Stimulated activated CD4-positive, alpha-beta T cell treated with anti-CD3 and anti-CD28 coated beads, Interleukin-2, amount 100 ng/mL, for 48 hours (primary cell): ENCODE measurements at places on chromosomes 1 and 21.

DNA sequence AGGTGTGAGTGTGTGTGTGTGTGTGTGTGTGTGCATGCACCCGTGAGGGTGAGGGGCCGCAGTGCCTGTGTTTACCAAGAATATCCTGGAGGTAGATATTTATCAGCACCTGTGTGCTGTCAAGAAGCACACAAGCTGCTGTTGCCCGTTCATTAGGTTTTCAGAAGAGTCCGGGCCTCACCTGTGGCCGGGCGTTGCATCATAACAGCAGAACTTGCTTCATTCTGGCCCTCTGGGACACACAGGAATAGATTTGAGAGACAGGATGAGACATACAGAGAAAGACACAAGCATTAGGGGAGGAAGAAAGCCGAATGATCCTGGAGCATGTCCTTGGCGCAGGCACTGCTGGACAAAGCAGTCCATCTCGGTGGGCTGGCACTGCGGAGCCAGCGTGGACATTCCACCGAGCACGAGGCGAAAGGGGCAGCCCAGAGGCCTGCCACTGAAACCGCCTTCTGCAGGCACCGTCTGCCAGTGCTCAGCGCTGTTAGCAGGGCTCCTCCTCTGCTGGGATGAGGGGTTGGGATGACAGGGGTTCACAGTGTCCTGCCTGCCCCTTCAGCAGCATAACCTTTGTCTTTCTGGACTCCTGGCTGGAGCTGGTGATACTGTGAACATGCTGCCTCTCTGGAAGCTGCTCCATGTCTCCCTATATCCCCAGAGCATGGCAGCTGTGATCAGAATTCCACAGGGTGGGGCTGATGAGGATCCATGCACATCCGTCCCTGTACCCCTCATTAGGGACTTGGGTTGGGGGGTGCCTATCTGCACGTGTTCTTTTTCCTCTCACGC, 81.1 kb downstream of the PEX14 start:
- no peak for DNase-seq

- DNase-seq: no peak
Measured at GRCh38 chr1:84103197-84103992, 40.7 kb upstream of the PRKACB start.

DNA sequence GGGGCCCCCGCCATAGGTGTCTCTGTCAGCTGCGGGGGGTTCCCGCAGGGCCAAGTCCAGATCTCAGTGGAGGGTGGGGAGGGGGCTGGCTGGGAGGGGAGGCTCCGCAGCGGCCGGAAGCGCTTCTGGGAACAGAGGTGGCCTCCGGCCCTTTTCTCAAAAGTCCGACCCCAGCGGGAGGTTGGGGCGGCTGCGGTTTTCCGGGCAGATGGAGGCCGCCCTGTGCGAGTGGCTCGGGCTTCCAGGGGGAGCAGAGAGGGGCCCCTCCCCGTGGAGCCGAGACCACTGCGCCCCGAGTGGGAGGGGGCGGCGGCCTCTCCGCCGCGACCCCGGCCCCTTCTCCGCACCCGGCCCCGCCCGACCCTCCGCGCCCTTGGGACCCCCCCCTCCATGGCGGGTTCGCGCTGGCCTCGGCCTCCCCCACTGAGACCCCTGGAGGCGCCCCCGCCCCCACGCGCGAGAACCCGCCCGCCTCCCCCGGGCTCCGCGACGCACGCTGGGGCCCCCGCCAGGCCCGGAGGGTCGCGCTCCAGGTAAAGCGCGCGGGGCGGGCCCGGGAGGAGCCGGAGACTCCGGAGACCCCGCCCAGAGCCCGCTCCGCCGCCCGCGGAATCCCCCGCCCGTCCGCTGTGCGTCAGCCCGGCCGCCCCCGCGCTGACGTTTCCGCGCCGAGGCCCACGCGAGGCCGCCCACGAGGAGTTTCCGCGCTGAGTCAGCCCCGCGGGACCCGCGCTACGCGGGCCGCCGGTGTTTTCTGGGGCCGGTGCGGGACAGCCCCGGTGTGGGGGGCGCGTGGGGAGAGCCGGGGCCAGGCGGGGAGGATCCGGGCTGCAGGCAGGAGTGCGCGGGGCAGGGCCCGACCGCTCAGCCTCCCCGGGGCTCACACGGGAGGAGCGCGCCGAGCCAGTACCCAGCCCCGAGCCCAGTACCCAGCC, 5.2 kb downstream of the TNFRSF18 start:
- peak; percentile 90 for DNase-seq

DNA sequence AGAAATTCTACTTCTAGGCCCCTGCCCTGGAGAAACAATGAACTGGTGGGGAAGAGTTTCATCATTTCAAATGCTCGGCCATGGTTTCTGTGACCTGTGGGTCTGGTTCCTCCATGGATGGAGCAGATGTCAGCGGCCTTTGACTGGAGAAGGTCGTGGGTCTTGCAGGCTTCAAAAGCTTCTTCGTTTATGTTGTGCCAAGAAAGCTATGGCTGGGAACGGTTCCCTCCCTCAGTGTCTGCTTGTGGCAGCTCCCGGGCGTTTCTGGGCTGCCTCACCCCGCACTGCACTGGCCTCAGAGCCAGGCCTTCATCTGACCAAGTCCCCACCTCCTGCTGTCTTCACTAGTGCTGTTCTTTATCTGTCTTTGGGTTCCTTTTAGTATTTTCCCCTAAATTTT, 46.4 kb upstream of the POFUT2 start:
- DNase-seq: no peak

GRCh38 chr1:204841798-204842197, 28.9 kb upstream of the NFASC start:
- no peak for DNase-seq

DNA sequence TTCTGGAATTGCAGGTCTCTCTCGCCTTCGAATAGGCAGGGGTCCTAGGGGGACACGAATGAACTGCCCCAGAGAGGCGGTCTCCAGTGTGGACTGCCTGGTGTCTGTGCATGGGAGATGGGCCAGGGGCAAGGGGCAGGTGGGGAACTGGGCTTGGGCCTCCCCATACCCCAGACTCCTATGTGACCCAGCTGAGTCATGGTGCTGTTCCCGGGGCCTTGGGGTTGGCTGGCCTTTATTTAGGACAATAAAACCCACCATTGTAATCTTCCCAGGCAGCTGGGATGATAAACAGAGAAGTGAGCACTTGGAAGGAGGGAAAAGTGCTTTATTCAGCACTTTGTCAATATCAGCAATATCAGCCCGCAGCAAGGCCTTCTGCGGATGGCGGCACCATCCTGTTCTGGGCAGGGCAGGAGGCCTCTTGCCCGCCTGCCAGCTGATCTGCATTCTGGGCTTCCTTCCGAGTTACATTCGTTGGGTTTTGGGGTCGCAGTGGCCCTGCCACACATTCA, 209.0 kb upstream of the TMEM51 start:
- no peak for DNase-seq

GRCh38 chr1:209384710-209385550, 198.6 kb upstream of the CAMK1G start:
- DNase-seq: no peak

GRCh38 chr1:50047916-50048694, 24.4 kb upstream of the AGBL4 start:
- no peak for DNase-seq
